Cerebellum (tissue), 4 donors: ENCODE measurements at places on chromosomes 12 and 14.

GRCh38 chr12:20474016-20474415 lies 105.7 kb downstream of the PDE3A start:
- no peak for DNase-seq

DNA sequence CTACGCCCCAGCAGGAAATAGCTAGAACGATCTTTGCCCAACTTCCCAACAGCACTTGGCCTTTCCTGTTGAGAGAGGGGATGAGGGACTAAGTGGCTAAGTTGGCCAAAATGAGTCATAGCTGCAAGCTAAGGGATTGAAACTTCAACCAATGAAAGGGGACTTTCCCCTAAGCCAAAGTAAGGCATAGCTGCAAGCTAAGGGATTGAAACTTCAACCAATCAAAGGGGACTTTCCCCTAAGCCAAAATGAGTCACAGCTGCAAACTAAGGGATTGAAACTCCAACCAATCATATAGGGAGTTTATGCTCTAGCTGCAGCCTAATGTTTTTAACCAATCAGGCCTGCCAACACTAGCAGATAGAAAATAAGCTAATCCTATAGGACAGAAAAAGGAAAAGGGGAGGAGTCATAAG lies 100.5 kb upstream of the SSTR1 start:
- no peak for DNase-seq

- DNase-seq = no peak
Measured at GRCh38 chr14:55915456-55915855, 202.8 kb upstream of the PELI2 start.

DNA sequence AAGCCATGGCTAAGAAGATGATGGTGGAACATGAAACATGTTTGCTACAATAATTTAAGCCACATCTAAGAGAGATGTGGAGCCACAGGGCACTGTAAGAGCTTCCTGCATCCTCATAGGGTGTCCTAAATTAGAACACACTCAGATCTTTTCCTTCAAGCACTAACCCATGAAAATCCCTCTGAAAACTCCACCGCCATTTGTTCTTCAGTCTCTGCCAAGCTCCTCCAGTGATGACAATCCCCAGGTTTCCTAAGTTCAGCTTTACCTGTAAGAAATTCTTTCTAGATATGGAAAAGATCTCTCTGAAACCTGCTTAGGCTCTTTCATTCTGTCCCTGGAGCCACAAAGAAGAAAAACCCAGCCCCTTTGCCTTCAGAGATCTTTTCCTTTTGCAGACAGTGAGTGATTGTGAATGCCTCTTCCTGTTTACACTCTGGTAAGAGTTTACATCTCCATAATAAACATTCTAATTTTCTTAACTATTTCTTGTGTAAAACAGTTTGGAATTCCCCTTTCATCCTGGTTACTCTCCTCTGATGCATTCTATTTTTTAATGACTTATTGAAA lies 907.2 kb downstream of the VRK1 start:
- DNase-seq = no peak

GRCh38 chr14:34340025-34340625 lies 121.9 kb downstream of the SPTSSA start:
- no peak for DNase-seq

- DNase-seq = no peak
Measured at GRCh38 chr12:13504736-13505135, 308.2 kb downstream of the EMP1 start.

- no peak for DNase-seq
Measured at GRCh38 chr12:24902511-24903328, 46.2 kb downstream of the BCAT1 start.

GRCh38 chr14:68981539-68981976 lies 2.5 kb upstream of the ACTN1 start:
- no peak for DNase-seq

DNA sequence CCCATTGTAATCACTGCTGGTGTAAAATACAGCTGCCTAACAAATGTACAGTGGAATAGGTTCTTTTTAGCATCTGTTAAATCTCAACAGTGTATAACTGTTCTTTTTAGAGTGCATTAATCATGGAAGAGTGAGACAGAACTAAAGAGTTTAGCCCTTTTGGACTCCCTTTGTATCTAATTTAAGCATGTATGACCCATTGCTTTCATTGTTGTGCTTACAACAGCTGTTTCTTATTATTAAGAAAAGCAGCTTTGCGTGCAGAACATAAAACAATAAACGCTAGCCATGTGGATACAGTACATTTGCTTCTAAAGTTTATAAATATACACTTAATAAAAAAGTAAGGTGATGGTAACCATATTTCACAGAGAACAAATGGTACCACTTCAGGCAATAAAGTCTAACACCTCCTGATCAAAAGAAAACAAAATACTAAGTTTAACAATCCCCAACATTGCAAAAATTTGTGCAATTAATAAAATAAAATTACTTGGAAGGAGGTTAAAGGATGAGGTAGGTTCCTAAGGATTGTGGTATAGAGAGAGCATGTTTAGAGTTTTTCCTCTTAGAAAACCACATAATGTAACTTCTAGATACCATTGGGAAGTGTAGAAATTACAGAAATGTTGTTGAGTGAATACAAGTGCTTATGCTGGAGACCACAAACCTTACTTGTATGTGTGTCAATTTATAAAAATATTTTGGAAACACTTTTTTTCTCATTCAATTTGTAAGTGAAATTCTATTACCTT lies 448.7 kb downstream of the SLC6A15 start:
- no peak for DNase-seq

DNA sequence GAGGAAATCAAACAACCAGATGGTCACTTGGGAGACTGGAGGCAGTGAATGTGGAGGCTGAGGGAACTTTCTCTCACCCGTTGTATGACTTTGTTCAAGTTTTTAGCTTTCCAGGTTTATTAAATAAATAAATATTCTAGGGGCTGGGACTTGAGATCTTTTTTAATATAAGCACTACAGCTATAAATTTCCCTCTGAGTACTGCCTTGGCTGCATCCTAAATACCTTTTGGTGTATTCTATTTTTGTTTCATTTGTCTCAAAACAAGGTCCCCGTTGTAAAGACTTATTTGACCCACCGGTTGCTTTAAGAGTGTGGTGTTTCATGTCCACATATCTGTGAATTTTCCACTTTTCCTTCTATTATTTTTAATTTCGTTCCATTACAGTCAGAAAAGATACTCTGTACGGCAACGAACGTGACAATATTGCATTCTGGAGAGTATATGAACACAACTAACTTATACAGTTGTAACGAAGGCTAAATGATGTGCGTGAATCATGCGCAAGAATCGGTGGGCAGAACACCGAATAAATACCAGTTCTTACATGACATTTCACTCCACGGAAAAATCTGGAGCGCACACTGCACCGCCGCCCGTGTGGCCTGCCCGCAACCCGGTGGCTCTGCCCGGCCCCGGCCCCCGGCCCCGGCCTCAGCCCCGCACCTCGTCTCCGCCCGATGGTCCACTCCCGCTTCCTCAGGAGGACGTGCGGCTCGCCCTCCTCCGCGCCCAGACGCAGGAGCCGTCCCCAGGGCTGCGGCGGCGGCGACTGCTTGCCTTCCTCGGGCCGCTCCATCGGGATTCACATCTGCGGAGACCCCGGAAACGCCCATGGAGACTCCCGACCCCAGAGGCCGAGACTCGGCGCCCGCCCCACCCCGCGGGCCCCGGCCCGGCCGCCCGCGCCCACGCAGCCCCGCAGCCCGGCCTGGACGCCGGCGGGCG lies 602 bp downstream of the CHFR start:
- no peak for DNase-seq

DNA sequence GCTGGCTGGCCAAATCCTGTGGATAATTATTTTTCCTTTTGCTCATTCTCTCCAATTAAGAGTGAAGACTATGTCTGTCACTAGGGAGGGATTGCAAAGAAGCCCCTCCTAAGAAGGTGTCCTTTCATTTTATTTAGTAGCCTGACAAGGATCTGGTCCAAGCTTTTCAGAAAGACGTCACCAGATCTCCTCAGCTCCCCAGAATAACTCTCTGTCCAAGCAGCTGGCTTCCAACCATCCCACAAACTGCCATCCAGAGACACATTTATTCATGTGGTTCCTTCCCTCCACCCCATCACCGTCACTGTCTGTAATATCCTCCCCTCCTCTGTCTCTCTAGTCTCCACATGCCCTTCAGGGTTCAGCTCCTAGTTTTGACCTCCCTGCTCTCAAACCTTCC lies 69.9 kb downstream of the PPM1H start:
- no peak for DNase-seq

GRCh38 chr14:23432946-23433345 lies 2.5 kb downstream of the MYH7 start:
- DNase-seq = no peak

DNA sequence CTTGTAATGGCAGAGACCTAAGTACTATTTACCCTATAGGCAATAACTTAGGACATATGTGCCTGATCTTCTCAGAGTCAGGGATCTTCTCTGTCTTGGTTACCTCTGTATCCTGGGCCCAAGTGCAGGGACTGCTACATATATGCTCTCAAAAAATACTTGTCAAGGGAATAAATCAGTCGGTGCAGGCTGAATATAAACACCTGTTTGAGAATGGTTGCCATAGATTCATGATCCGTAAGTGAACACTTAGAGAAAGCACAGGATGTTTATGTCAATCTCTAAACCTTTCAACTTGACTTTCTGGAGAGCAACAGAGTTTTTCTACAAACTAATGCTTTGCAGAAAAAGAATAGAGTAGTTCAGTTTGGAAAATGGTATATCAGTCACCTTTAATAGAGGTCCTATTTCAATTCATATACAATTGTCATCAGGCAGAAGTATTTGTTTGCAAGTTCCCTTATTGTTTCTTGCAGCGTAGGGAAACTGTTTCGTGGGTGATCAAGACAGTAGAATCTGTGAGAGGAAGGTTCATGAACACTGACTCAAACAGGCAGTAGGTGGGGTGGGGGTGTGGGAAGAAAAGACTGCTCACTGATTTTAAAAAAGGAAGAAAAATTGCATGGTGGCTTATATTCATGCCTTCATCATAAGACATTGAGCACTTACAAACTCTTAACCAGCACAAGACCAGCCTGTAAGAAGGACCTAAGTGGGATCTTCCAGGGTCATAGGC lies 6.0 kb upstream of the UBE2N start:
- DNase-seq = no peak

DNA sequence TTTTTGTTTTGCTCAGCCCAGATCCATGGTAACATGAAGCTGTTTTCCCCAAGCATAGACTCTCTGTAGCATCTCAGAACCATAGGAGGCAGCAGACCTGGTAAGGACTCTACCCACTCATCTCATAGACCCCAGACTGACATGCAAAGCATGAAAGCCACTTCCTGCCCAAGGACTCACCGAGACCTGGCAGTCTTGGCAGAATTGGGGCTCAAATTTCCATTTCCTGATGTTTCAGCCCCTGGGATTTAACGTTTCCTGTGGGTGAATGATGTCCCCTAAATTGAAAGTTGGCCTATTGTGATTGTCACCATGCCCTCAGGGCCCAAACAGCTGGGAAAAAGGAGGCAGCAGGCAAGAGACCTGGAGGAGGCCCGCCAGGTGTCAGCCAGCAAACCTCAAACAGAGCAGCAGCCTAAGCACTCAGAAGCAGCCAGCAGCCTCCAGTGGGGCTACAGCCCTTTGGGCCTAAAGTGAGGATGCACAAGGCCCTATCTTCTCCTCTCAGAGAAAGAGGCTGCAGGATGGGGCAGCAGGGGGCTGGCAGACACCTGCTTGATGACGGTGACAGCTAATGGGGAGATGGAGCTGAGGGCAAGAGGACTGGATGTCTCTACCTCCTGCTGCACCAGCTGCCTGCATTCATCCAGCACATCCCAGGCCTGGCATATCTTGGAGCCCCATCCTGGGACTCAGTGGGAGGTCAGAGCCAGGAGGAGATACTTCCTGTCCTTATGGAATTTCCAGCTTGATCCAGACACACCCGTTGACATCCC lies 8.5 kb downstream of the KRT85 start:
- DNase-seq = no peak

DNA sequence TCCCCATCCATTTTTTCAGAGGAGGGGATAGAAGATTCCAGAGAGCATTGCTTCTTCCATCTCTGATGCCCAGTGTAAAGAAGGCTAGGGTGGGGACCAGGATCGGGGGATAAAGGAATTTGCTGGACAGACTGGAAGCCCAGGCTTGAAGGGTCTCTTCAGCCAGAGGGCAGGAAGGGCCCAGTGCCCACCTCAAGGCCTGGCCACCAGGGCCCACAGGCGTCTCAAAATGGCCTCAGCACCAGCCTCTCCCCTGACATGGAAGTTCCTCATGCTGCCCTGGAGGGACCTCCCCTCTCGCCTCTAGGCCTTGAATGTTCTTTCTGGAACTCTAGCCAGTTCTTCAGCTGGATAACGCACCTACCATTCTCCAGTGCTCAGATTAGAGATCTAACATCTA lies 2.8 kb downstream of the RPS6KL1 start:
- DNase-seq = no peak

DNA sequence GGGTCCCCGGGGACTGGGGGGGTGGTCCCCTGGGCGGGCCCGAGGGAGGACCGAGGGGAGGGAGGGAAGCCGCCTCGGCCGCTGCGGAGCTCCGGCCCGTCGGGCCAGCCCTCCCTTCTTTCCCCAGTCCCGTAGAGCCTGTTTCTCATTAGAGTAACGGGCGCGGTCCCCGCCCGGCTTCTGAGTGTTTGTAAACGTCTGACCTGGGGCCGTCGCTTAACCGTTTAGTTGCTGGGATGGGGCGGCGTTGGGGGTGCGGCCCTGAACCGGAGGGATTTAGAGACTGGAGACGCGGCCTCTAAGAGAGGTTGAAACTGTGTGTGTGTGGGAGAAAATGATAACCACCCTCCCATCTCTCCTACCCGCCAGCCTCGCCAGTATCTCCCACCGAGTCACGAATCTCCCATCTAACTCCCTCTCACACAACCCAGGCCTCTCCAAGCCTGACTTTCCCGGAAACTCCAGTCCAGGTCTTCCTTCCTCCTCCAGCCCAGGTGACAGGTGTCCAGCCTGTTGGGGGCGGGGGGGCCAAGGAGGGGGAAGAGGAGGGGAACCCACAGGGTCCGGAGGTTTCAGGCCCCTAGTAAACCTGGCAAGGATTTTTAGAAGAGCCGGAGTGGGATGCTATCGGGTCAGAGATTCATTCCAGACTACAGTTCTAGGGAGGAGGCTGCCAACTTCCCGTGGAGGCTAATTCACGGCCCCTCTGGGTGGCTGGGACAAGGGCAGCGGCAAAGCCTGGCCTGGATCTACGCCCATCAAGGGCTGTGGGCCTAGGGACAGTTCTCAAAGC lies 1.1 kb upstream of the NFATC4 start:
- peak; percentile 92 for DNase-seq

DNA sequence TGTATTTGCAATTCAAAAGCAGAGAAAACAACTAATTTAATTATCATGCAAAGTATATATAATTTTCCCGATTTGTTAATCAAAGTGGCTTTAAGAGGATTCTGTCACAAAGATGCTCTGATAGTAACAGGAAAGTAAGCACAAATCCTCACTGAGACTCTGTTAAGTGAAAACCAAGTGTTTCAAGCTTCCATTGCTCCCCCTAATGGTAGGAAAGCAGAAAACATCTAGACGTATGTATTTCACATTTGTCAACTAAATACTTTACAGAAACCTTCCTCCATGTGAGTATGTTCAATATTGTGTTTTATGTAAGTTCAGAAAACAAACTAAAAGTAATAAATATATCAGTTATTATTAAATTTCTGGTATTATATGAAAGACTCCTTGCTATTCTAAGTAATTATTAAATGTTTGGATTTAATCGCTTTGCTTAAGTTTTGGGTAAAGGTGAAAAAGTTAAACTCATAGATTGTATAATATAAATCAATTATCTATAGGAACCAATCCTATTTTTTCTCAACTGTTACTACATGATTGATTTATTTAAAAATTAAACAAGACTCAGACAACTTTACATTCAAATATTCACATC lies 1.5 kb upstream of the NTS start:
- peak; percentile 43 for DNase-seq

- peak; percentile 58 for DNase-seq
Measured at GRCh38 chr12:53219292-53219955, 12.4 kb upstream of the ITGB7 start.

- DNase-seq = no peak
Measured at GRCh38 chr12:9971181-9971580, at the start of gene CLEC12A. CLEC12A (plus strand) TSS chr12:9971409; CDS start chr12:9971597, 188 bp downstream.
